AG08395 (cell line): ENCODE measurements at places on chromosomes 12 and 14.
A peak's percentile ranks its signal among the peaks of the same experiment; 100 is the strongest.

GRCh38 chr14:54697803-54698202 is 130.9 kb downstream of the SAMD4A start:
- no peak for DNase-seq

DNA sequence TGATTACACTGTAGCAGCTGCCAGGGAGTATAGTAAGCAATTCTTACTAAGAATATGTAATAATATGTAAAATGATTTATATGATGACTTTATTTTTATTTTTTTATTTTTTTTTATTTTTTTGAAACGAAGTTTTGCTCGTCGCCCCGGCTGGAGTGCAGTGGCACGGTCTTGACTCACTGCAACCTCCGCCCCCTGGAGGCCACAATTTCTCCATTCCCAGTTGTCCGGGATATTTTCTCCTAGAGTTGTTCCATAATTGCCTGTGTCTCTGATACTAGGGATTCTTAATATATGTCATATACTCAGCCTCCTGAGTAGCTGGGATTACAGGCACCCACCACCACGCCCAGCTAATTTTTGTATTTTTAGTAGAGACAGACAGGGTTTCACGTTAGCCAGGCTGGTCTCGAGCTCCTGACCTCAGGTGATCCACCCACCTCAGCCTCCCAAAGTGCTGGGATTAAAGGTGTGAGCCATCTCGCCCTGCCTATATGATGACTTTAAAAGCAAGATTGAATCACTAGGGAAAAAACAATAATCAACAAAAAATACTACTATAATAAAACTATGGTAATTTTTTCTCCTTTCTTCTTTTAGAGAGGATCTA is 12.2 kb upstream of the ITPR2 start:
- DNase-seq, result peak; percentile 45

- DNase-seq, result no peak
These were observed 413.8 kb upstream of the SOX5 start for GRCh38 chr12:24363177-24363754.

GRCh38 chr14:36773136-36773540 is 111.5 kb downstream of the PAX9 start:
- peak; percentile 30 for DNase-seq

- DNase-seq, result no peak
These were observed 9.9 kb upstream of the DIABLO start for GRCh38 chr12:122235741-122236140.

DNA sequence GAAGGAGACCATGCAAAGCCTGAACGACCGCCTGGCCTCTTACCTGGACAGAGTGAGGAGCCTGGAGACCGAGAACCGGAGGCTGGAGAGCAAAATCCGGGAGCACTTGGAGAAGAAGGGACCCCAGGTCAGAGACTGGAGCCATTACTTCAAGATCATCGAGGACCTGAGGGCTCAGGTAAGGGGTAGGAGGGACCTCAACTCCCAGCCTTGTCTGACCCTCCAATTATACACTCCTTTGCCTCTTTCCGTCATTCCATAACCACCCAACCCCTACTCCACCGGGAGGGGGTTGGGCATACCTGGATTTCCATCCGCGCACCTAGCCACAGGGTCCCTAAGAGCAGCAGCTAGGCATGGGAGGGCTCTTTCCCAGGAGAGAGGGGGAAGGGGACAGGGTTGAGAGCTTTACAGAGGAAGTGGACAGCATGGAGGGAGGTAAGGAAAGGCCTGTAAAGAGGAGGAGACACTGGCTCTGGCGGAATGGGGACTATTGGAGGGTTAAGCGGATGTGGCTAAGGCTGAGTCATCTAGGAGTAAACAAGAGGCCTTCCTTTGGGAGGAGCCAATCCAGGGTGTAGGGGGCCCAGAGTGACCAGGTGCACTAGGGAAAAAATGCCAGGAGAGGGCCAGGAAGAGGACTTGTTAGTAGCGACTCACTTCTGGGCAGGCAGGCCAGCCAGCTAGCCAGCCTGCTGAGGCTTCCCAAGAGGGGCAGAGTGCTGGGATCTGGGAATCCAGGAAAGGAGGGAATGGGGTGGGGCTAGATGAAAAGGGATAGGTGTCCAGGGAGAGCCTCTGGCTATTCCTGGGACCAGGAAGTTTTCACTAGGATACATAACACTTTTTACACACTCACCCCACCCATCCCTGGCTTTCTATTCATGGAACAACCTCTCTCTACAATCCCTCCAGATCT is 754 bp downstream of the KRT18 start:
- no peak for DNase-seq

GRCh38 chr12:104802208-104802607 is 155.9 kb downstream of the SLC41A2 start:
- no peak for DNase-seq

DNA sequence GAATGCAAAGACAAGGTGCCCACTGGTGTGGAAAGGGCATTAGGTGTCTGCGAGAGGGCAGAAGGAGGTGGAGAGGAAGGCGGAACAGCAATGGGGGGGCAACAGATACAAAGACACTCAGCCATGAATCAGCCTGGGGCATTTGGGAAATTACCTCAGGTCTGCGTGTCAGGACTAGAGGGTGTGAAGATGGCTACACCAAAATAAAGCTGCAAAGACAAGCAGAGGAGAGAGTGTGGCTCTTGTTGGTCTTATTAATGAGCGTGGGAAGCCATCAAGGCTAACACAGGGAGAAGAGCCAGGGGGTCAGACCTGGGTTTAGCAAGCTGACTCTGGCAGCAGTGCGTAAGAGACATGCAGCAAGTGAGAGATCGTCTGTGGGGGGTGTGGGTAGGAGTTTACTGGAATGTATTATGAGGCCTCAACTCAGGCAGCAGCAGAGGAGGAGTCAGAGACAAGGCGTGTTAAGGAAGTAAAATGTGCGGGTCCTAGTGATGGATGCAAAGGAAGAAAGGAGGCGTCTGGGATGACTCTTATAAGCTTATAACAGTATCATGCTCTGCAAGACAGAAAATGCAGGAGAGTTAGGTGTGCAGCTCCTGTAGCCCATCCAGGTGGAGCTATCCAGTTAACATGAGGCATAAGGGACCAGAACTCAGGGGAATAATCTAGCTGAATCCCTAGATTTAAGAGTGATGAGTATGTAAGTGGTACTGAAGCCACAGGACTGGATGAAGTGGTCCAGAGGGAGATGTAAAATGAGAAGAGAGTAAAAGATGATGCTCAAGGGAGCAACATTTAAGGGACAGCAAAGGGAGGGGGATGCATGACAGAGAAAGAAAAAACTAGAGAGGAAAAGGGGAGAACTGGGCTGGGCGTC is 50.4 kb downstream of the KCNK10 start:
- DNase-seq, result no peak

GRCh38 chr12:61369241-61369910 is 890.8 kb upstream of the USP15 start:
- no peak for DNase-seq

DNA sequence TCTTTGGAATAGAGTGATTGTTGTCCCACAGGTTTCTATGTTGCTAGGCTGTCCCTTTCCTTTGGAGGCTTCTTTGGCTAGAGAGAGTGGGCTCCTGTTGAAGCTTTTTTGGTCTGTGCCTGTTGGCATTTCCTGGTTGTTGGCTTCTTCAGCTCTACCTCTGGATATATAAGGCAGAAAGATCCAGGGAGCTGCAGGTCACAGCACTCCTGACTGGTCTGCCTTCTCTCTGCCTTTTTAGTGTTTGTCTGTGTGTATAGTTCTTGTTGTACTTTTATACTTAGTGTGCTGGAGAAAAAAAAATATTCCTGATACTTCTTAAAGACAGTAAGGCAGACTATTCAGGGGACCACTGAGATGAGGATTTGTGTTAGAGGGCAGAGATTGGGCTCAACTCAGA is 202.7 kb downstream of the FBXL14 start:
- no peak for DNase-seq
